Tongue (tissue), 3 donors: ENCODE measurements at places on chromosomes 3 and 15. TPM values are rescaled to one million over a fixed set of nuclear protein-coding genes. Genes with fewer than 3 reads are reported as not detected.

The KPNA1 gene
- total RNA-seq, result 42.6 TPM

The CCDC13 gene
- total RNA-seq, result 1.1 TPM

The DOCK3 gene
- total RNA-seq, result 0.51 TPM

The FANCD2OS gene
- not detected for total RNA-seq

The RPL14 gene
- 547 TPM for total RNA-seq
